Colonic mucosa (tissue), 4 donors: ENCODE measurements at places on chromosomes 11 and 22. TPM values are rescaled to one million over a fixed set of nuclear protein-coding genes. Genes with fewer than 3 reads are reported as not detected.

- DNase-seq, result no peak
Measured at GRCh38 chr11:42901084-42901483, 410.7 kb upstream of the API5 start.

- DNase-seq, result peak; percentile 15
Measured at GRCh38 chr11:17595526-17596309, 48.7 kb downstream of the OTOG start.

- DNase-seq, result peak; percentile 6
Measured at GRCh38 chr22:48895831-48896765, 931.6 kb downstream of the BRD1 start.

DNA sequence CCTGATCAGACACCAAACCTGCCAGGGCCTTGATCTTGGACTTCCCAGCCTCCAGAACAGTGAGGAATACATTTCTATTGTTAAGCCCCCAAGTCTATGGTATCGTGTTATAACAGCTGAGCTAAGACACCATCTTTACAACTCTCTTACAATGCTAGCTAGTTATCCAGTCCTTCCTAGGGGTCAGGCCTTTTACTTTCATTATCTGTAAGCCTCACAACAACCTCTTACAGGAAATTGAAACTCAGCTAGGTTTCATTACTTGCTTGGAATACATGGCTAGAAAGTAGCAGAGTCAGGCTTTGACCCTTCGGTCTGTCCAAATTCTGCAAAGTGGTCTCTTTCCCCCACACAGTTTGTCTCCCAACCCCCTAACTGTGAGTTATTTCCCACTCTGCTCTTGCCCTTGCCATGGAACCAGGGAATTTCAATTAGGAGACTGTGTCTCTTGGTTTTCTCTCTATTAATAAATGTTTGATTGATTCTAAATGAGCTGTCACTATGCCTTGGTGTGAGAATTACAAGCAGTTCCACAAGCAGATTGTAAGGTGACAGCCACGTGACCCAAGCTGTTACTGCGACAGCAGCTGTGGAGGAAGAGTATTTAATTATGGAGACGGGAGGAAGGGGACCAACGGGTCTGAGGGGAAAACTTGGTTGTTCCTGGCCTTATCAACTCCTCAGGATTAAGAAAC, 38.4 kb upstream of the CLMP start:
- no peak for DNase-seq

GRCh38 chr22:45531441-45532234, 29.0 kb downstream of the FBLN1 start:
- no peak for DNase-seq

GRCh38 chr22:17707526-17707925, 66.7 kb downstream of the BID start:
- DNase-seq, result no peak

DNA sequence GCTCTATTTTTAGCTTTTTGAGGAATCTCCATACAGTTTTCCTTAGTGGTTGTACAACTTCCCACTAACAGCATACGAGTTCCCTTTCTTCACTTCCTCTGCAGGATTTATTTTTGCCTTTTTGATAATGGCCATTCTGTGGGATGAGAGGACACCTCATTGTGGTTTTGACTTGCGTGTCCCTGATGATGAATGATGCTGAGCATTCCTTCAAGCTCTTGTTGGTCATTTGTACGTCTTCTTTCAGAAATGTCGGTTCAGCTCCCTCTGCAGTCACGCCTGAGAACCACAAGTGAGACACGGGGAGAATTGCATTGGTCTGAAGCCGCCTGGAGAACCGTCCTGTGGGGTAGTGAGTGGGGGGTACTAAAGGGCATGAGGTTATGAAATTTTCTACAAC, 2.0 kb upstream of the KRTAP5-10 start:
- peak; percentile 25 for DNase-seq

- no peak for DNase-seq
Measured at GRCh38 chr11:69923196-69923595, 104.0 kb upstream of the FGF3 start.

DNA sequence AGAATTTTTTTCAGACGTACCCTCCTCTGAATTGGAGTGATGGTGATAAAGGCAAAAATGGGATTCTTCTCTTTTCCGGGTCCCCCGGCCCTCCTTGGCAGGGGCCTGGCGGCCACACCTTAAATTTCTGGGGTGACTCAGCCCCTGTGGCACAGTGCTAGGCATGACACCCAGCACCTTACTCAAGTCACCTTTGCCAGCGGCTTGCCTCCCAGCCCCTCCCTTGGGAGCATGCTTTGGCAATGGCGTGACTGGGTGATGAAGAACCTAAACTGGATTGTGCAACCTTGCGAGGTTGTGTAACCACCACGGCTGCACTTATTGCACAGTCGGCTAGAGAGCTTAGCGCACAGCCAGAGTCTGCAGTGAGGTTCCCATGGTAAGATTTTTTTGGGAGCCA, 16.2 kb upstream of the LDLRAD3 start:
- peak; percentile 21 for DNase-seq

- DNase-seq, result no peak
Measured at GRCh38 chr11:38046571-38047135, 1448.6 kb upstream of the RAG2 start.

- no peak for DNase-seq
Measured at GRCh38 chr11:32279672-32280071, 155.7 kb downstream of the WT1 start.

DNA sequence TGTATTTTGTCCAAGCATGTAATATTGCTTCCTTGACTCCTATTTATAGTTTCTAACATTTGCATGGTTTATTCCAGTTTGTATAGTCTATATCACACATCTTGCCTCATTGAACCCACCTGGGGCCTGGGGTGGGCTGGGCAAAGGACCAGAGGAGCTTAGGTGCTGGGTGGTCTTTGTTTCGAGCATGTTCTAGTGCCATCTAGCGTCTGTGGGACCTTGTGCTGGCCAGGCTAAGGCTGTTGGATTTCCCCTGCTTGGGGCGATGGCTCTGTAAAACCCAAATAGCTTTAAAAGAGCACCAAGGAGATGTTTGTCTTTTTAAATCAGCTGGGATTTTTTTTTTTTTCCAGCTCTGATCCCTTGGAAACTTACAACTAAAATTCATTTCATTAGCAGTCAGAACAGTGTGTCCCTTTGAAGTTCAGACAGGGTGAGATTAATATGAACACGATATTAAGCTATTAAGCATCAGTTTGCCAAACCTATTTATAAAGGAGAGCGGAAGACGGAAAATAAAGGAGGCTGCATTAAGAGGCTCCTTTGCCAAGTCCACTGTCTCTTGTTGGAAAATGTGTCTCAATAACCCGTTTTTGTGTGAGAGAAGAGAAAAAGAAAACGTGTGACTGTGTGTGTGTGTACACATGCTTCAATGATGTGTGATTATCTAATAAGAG, 157.4 kb downstream of the COMMD9 start:
- peak; percentile 27 for DNase-seq

DNA sequence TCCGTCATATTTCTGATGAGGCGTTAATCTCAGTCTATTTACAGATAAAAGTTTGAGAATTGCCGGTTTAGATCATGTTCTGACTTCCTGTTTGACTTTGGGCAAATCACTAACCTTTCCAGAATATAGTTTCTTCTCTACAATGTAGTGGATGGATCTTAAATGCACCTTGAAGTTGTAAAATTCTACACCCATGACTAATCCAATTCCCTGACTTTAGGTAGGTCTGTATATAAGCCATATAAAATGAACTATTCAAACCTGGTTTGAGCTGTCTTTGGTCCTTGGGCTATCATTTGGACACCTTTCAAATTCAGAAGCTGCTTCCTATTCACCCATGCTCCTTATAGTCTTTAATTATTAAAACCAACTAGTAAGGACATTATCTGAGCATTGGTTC, 52.2 kb upstream of the BLID start:
- DNase-seq, result no peak

- no peak for DNase-seq
Measured at GRCh38 chr11:69821511-69822040, 2.4 kb upstream of the FGF3 start.

DNA sequence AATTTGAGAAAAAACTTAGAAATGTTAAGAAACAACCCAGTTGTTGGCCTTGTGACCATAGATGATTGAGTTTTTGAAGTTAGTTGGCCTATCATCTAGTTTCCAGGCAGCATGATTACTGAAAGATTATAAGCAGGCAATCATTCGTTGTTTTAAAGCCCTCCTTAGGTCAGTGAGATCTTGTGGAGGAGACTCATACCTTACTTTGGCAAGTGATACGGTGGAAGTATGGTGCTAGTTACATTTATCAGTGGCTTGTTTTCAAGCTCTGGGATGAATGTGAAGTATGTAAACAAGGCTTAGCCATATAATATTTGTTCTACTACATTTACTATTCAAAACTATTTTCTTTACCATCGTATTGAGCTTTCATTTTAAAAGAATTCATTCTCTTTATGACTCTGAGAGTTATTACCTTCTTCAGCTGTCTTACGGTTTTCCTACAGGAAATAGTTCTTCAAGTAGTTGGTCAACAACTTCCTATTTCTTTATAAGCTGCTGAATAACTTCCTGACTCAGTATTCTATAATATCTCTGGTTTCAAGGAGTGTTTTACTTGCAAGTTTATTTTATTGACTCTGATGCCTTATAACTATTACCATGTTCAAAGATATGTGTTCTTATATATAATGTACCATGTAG, 7.3 kb downstream of the YAP1 start:
- no peak for DNase-seq

- DNase-seq, result peak; percentile 31
Measured at GRCh38 chr11:30914143-30914762, 328.1 kb upstream of the MPPED2 start.

DNA sequence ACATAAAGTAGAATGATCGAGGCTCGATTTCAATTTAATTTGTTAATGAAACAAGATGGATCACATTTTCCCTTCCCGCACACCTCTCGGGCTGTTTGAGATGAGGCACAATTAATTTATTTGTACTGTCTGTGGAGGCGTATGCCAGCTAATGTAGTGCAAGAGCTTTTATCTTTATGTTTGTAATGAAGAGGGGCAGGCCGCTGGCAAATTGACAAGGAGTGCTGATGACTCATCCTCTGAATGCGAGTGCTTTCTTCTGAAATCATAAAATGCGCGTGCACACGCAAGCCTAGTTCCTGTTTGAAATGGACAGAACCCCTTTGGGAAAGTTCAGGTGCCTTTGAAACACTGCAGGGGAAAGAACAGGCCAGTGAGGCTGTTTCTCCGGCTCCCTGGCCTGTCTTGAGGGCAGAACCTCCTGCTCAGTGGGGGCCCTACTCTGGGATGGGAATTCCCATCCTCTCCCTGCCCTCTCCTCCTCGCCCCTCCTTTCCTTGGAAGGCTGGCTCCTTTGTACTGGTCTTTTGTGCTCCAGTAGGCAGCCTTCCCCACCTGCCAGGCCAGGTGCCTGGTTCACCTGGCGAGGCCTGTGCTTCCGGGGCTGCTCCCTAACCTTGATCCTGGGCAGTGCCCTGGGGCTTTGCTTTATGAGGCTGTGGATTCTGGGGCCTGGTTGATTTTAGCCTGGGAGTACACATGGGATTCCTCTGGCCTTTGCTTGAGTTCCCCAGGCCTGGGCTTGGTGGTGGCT, 50.3 kb downstream of the TEAD1 start:
- DNase-seq, result peak; percentile 94

DNA sequence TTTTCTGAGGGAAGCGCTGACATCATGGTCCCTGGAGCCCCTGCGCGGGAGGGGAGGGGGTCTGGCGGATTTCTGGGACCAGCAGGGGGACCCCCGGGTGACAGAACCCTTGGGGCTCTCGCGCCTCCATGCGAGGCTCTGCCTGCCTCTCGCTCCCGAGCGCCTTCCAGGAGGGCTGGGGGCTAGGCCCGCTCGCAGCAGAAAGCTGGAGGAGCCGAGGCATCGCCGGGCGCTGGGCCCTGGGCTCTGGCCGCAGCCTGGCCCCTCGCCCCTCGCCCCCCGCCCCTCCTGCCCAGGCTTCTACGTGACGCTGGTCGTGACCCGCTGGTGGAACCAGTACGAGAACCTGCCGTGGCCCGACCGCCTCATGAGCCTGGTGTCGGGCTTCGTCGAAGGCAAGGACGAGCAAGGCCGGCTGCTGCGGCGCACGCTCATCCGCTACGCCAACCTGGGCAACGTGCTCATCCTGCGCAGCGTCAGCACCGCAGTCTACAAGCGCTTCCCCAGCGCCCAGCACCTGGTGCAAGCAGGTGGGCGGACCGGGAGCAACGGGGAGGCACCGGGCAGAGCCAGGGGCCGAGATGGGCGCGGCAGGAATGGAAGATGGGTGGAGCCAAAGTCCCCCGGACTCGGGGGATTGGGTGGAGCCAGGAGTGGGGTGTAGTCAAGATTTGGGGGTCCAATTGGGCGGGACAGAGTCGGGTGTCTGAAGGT, 5.4 kb downstream of the BEST1 start:
- DNase-seq, result peak; percentile 50

GRCh38 chr22:41445129-41446056, 1.2 kb downstream of the TOB2 start:
- DNase-seq, result peak; percentile 45

DNA sequence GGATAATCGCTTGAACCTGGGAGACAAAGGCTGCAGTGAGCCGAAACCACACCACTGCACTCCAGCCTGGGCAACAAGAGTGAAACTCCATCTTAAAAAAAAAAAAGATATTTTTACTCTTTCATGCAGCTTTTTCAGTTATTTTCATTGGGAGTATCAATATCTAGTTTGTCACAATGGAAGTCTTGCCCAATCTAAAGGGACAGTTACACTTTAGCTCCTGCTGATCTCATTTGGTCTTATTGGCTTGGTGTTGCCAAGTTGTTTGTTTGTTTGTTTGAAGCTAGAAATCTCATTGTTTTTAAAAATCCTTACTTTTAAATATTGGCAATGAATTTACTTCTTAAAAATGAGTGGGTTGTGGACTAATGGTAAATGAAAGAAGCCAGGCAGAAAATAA, 24.7 kb downstream of the CEP295 start:
- no peak for DNase-seq

GRCh38 chr22:32800158-32800882, 1.2 kb upstream of the TIMP3 start:
- DNase-seq, result no peak

DNA sequence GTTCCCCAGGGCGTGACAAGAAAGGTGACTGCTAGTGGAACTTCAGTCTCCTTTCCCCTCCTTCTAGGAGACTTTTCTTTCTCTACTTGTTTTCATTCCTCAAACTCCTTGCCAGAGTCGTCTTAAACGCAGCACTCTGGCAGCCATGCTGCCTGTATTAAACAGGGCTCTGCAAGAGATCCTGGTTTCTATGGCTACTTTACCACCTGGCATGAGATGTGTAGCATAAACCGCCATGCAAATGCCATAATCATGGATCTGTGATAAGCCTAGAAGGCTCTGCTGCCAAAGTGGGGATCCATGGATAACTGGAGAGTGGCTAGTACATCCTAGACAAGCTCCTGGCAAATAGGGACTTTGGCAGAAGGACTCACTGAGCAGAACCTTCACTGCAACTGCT, 321.1 kb downstream of the CADM1 start:
- no peak for DNase-seq

DNA sequence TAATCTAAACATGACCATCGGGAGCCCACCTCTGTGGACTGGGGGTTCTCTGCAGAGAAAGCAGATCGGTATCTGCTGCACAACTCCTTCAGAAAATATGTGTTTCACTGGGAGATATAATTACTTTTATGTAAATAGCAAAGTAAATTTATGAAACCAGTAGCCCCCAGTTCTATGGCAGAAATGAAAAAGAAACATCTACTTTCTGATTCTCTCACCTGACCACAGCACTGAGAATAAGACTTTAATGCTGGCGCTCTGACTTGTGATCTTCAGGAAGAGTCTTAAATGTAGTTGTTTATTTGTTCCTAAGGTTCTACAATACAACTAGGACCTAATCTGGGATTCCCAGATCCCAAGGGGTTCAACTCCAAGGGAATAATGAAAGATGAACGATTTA, 518.0 kb downstream of the DLG2 start:
- DNase-seq, result no peak

The SERHL2 gene
- total RNA-seq, result 1.1 TPM

The NTM gene
- 1.6 TPM for total RNA-seq

The C11orf16 gene
- total RNA-seq, result not detected

The TIMM10B gene
- total RNA-seq, result 48.0 TPM

The CSNK2A3 gene
- total RNA-seq, result 0.57 TPM

The ROBO4 gene
- 5.0 TPM for total RNA-seq

The MMP8 gene
- total RNA-seq, result not detected
